T-helper 2 cell (primary cell): ENCODE measurements at places on chromosomes 5 and 9.

GRCh38 chr5:57529864-57530263 is 47.3 kb upstream of the ACTBL2 start:
- DNase-seq = no peak

DNA sequence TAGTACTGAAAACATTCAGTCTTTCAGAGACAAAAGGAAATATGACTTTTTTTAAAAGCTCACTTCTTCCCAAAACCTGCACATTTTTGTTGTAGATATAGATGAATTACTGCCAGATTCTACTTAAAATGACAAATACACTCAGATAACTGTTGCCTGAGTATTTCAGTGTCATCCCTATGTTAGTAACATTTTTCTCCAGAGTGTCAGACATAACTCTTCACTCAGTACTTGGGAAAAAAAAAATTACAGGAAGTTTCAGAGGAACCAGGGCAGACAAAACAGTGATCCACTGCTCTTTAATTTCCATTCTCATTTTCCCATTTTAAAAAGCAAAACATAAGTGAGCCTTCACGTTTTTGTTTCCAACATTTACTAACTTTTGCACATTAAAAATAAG is 79.3 kb upstream of the ITGA1 start:
- no peak for DNase-seq

DNA sequence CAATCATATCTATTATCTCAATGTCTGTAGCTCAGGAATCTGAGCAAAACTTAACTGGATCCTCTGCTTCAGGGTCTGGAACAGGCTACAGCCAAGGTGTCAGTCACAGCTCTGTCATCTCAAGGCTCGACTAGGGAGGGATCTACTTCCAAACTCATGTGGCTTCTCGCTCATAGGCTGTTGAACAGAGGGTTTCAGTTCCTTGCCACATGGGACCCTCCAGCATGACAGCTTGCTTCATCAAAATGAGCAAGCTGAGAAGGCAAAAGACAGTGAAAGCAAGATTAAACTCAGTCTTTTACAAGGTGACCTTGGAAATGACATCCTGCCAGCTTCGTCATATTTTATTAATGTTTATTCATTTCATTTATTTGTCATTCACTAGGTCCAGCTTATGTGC is 111.7 kb downstream of the GADD45G start:
- DNase-seq = no peak

DNA sequence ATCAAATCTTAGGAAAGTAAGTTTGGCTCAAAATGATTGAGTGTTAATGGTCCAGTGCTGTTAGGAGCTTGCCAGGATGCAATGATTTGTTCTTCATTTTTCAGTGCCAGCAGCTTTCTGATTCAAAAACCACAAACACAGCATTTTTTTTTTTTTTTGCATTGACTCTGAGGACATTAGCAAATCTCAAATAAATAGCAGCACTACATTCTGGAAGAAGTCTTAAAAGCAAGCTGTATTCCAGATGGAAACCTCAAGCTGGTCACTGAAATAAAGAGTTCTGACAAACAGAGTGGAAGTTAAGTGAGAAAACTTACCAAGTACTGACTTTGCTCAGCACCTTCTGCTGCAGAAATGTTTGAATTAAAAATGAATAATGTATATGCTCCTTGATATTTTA is 1653.1 kb upstream of the CDH9 start:
- DNase-seq = no peak

GRCh38 chr5:97131139-97131710 is 11.2 kb downstream of the LIX1 start:
- no peak for DNase-seq

DNA sequence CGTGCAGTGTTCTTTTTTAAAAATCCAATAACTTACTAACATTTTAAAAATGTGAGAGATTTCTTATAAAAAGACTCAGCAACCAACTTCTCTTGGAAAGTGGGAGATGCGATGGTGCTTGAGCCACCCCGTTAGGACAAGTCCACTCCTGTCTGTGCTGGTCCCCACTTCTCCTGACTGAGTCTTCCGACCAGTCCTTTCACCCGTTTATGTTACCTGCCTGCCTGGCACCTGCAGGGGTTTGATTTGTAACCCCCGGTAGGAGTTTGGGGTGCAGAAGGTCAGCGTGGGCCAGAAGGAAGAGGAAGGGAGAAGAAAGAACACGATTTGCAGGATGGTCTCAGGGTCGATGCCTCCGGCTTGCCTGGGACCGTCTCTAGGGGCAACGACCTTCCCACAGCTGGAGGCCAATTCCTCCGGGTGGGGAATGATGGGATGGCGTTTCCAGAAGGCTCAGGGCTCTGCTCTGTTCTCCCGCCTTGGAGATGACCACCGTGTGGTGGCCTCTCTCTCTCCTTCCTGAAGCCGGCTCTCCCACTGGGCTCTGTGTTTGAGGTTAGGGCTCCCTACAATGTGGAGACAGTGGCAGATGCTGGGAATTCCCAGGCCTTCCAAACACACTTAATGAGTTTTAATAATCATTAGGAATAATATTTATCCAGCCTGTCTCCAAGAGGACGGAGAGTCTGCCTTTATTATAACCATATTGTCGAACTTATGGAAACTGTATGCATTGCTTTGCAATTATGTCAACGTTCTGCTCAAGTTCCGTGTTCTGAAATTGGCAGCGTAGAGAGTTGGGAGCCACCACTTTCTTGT is 14.8 kb downstream of the COL27A1 start:
- DNase-seq = no peak

DNA sequence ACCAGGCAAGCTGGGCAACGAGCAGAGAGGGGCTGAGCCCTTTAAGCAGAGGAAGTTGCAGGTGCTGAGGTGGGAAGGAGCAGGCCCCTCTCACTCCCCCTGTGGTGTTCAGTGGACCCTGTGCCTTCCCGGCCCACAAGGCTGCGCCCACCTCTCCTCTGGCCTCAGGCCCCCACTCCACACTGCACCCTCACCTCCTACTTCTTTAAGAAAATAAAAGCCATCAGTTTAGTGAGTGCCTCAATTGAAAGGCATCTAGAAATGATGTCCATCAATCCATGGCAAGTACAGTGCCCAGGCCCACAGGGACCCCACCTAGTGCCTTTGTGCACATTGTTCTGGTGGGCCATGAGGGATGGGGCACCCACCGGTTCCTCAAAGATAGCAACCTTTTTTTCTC is 158.0 kb downstream of the PAX5 start:
- no peak for DNase-seq

- DNase-seq = no peak
Measured at GRCh38 chr5:16807547-16807864, 128.6 kb downstream of the MYO10 start.

DNA sequence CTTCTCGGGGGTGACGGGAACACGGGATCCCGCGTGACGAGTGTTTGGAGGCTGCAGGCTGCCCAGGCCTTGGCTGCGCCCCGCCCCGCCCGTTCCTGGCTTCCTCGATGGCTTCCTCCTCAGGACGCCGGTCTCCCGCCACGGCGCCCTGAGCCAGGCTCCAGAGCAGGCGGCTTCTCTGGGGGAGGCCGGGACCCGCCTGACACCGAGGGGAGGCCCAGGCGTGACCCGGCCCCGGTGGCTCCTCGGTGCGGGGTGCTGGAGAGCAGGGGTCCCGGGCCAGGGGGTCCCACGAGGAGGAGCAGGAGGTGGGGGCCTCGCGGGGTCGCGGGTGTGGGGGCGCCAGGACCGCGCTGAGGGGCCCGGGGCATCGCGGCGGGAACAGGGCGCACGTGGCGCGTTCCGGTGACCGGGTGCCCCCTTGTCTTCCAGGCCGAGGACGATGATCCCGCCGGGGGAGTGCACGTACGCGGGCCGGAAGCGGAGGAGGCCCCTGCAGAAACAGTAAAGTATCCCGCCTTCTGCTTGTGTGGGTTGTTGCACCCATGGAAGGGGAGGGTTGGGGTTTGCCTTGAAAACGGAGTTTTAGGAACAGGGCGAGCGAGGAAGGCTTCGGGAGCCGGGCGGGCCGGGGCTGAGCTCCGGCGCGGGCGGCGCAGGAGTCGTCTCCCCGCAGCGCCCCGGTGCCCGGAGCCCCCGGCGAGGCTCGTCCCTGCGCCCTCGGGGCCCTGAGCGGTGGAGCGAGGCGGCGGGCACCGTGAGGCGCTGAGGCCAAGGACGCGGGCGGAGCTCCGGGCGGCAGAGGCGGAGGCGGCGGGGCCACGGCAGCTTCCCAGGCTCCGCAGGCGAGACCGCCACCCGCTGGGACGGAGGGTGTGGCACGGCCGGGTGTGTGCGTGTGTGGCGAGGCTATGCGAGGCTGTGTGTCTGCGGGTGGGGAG is 22.2 kb downstream of the AHRR start:
- DNase-seq = no peak

DNA sequence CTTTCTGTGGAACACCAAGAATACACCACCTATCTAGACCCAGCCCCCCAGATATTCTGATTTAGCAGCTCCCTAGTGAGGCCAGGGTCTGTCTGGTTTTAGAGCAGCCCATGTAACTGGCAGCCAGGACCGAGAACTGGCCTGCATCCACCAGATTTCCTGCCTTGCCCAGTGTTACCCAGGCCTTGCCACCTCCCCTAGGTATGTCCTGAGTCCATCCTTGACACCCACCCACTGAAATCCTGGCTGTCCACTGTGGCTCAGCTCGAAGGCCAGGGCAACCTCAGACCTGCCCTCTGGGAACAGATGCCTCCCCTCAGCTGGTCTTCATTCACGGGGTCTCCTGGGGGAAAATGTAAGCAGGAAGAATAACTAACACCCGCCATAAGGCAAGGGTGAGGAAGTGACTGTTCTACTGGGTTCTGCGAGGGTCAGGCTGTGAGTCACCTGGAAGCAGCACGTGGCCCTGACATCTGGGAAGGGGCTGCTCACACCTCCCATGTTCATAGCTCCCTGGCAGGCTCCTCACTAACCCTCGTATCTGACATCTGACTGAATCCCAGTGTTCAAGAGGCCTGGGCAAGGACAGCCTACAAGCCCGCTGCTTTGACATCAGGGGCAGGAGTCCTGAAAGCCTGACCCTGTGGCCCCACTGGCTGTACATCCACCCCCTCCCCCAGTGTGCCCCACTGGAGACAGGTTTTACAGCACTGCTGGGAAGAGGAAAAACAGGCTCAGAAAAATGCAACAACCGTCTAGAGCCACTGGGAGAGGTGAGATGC is 72.7 kb downstream of the SEMA4D start:
- no peak for DNase-seq

DNA sequence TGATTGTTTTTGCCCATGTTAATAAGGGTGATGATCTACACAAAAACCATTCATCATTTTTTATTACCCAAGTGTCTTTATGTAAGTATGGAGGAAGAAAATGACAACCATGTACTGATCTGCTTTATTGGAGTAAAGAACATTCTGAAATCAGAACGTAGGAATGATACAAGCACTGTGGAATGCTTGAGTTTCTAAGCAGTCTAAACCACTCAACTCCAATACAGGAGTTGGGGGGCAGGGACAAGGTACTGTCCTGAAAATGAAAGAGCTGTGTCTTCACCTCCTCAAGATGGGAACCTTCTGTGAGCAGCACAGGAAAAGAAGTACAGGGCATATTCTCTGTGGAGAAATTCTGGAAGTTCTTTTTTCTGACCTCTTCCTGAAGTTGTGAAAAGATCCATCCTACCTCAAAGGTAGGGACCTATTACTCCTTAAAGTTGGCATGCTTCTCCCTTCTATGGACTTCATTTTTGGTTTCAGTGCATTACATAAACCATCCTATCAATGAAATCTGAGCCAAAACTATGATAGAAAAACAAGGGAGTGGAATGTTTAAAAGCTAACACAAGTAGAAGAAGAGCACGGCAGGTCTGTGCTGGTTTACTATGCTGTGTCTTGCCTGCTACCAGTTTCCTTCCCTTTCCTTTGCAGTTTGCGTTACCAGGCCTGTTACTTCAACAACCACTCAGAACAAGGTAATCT is 202.6 kb downstream of the SEMA5A start:
- DNase-seq = no peak

DNA sequence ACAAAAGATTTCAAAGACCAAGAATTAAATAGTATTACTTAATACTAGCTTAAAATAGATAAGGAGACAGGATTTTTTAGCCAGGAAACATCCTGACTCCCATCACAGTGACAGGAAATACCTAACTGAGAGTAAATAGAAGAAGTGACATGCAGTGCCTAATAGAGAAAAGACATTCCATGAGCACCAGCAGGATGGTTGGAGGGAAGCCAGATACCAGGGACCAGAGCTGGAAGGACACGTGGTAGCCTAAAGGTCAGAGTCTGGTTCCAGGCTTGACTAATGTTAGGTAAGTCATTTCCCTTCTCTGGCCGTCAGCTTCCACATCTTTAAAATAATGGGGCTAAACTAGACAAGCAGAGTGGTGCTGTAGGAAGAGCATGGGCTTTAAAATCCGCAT is 41.6 kb downstream of the CDK5RAP2 start:
- DNase-seq = no peak

- DNase-seq = no peak
Measured at GRCh38 chr9:27328483-27328882, 31.5 kb upstream of the EQTN start.

GRCh38 chr5:111229871-111230810 is 6.0 kb downstream of the CAMK4 start:
- no peak for DNase-seq

- DNase-seq = no peak
Measured at GRCh38 chr9:37146410-37146809, 26.0 kb downstream of the ZCCHC7 start.

- DNase-seq = no peak
Measured at GRCh38 chr5:73827106-73827450, 201.1 kb downstream of the ARHGEF28 start.

GRCh38 chr5:152462021-152462721 is 57.1 kb upstream of the NMUR2 start:
- no peak for DNase-seq

- no peak for DNase-seq
Measured at GRCh38 chr5:9126490-9126889, 419.4 kb downstream of the SEMA5A start.

DNA sequence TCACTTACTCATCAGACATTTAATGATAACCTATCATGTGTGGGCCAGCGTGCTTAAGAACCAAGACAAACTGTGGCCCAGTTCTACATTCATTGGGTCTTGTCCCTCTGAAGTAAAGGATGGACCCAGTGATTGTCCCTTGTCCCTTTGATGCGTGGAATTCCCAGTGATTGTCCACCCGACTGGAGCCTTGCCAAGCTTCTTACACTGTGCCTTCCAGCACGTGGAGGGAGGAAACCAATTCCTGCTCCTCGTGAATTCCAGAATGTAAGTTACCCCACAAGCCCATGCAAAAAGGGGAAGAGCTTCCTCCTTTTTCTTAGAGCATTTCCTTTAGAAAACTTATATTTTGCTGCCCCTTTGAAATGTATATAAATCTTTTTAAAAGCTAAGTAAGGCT is 7.9 kb downstream of the CKMT2 start:
- DNase-seq = no peak

- DNase-seq = no peak
Measured at GRCh38 chr5:76493190-76493837, 90.2 kb downstream of the IQGAP2 start.
